ENCODE measurements at places on chromosomes 3 and 15. TPM values are rescaled to one million over a fixed set of nuclear protein-coding genes. Genes with fewer than 3 reads are reported as not detected.
A peak's percentile ranks its signal among the peaks of the same experiment; 100 is the strongest.

Gene LRRK1
- total RNA-seq, result 4.0 TPM

Gene TTC21A
- total RNA-seq, result 0.28 TPM

- H3K27ac ChIP-seq, result no peak overlapping the region
- H3K4me3 ChIP-seq, result no peak overlapping the region
- no peak for DNase-seq
- H3K4me1 ChIP-seq, result no peaks in the 10 kb centered on the region
- peaks cover 2% of the 10 kb centered on the region for H3K27me3 ChIP-seq
Measured at GRCh38 chr3:163048881-163049280, 1552.3 kb downstream of the OTOL1 start.

GRCh38 chr3:44359146-44359751 is 20.7 kb downstream of the TCAIM start:
- peaks cover 63% of the 10 kb centered on the region for H3K4me1 ChIP-seq
- DNase-seq, result no peak
- peak overlapping the region; percentile 74 for H3K27ac ChIP-seq
- peaks cover 8% of the 10 kb centered on the region for H3K36me3 ChIP-seq

DNA sequence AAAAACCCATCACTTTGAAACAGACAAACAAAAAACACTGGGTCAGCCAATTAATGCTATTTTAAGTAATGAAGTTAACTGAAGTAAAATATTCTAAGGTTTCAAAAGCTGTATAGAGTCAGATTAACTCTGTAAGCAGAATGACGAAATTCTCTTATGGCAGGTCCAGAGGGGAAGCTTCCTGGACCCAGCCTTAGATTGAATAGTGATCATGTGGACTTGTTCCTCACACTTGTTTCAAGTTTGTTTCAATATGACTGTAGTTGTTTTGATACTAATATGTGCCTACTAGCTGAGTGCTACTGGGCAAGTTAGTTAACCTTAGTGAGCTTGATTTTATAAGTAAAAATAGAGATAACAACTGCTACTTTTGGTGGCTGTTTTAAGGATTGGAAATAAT is 32.6 kb downstream of the PLS1 start:
- H3K4me3 ChIP-seq, result no peak overlapping the region
- H3K27ac ChIP-seq, result no peak overlapping the region
- DNase-seq, result no peak
- H3K4me1 ChIP-seq, result no peaks in the 10 kb centered on the region
- H3K27me3 ChIP-seq, result no peaks in the 10 kb centered on the region

DNA sequence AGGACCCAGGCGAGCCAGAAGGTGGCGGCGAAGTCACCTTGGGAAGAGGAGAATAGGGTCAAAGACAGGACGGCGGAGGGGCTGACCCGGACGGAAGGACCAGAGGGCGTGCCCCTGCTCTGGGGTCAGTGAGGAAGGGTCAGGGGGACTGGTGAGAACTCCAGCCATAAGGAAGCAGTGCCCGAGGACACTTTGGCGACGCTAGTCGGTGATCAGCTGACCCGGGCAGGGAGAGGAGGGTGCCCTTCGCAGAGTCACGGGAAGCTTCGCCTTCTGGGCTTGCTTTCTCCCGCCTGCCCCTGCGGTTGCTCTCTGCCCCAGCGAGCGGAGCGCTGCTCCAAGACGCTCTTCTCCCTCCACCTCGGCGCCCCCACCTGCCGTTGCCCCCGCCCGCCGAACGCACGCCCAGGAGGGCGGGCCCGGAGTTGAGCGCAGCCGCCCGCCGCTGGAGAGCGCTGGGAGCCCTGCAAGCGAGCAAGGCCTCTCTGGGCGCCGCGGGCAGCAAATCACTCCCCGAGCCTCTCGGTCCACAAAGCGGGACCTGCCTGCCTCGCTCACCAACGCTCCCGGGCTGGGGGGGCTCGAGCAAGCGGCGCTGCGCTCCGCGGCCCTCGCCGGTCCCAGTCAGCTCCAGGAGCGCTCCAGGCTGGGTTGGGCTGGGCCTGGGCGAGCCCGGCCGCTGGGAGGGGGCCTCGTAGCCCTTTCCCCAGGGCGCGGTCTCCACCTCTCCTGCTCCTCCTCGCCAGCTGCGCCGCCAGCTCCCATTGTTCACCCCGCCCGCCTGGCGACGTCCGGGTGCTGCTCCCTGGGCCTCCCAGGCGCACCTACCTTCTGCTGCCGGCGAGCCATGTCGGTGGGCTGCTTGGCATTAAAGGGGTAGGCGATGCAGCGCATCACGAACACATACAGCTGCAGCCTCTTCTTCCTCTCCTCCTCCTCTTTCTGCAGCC is 1.2 kb downstream of the CADPS start:
- H3K4me1 ChIP-seq, result peaks cover 15% of the 10 kb centered on the region
- peak overlapping the region; percentile 11 for H3K4me3 ChIP-seq
- H3K27me3 ChIP-seq, result no peaks in the 10 kb centered on the region
- H3K36me3 ChIP-seq, result no peaks in the 10 kb centered on the region
- DNase-seq, result no peak

Data from liver (tissue), 10 donors.